Activated naive CD4-positive, alpha-beta T cell treated with anti-CD3 and anti-CD28 coated beads, Interleukin-2, amount 10 ng/mL, durations not matched to agents 7 days and 5 days (primary cell): ENCODE measurements at places on chromosomes 11 and 22.

DNA sequence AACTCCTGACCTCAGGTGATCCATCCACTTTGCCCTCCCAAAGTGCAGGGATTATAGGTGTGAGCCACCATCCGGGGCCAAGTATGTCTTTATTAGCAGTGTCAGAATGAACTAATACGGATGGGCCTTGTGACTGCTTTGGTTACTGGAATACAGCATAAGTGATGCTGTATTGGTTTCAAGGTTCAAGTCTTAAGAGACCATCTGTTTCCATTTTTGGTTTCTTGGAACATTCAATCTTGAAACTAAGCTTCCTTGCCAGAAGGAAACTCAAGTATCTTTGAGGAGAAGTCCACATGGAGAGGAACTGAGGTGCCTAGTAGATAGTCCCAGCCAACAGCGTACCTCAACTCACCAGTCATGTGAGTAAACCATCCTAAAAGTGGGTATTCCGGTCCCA lies 58.8 kb downstream of the APOL3 start:
- no peak for DNase-seq

GRCh38 chr22:41508770-41509170 lies 35.5 kb downstream of the POLR3H start:
- DNase-seq = no peak

- no peak for DNase-seq
These were observed 2.1 kb upstream of the KCNJ4 start for GRCh38 chr22:38456841-38457699.

DNA sequence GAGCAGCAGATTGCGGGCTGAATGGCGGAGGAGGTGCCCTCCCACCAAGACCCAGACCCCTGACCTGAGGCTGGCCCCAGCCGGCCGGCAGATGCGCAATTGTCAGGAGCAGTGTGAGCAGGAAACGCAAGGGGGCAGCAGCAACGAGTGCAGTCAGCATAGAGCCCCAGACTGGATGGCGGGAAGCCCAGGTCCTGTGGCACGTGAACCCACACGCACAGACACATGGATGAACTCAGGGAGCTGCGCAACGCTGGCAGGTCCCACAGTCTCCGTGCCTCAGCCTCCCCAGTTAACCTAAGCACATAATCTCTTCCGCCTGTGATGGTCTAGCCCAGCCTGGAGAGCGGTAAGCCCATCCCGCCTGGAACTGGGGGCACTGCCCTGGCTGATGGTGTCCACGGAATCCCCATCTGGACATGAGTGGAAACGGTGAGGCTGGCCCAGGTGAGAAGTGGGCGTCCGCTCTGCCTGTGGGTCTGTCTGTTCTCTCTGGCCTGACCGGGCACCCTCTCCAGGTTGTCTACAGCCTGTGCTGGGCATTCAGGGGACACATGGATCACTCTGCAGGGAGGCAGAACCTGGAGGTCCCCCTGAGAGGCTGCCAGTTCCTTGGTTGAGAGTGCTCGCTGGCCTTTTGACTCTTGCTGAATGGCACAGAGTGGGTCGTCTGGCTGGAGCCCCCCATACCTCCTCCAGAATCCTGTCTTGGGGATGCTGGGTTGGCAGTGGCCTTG lies 626 bp upstream of the TBX10 start:
- peak; percentile 70 for DNase-seq

GRCh38 chr11:61754534-61755482 lies 2.4 kb downstream of the MYRF start:
- DNase-seq = no peak

DNA sequence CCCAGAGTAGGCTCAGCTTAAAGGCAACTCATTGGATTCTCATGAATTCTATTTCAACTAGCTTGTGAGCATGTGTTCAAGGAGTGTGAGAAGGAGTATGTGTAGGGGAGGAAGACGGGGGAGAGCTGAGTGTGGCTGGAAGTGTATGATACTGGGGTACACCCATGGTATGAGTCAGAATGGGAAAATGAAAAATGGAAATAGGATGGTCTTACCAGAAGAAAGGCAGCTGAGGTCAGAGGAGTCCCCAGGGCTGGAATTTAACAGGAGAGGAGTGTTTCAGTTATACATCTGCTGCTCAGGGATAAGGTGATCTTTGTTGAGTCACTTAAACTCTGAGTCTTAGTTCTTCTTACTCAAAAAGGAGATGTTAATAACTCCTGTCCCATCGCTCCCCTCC lies 6.7 kb upstream of the ADAMTS15 start:
- no peak for DNase-seq

- DNase-seq = no peak
These were observed 340.8 kb downstream of the MN1 start for GRCh38 chr22:27460591-27461347.

- no peak for DNase-seq
These were observed 4.6 kb downstream of the OR4C45 start for GRCh38 chr11:50037251-50037650.

DNA sequence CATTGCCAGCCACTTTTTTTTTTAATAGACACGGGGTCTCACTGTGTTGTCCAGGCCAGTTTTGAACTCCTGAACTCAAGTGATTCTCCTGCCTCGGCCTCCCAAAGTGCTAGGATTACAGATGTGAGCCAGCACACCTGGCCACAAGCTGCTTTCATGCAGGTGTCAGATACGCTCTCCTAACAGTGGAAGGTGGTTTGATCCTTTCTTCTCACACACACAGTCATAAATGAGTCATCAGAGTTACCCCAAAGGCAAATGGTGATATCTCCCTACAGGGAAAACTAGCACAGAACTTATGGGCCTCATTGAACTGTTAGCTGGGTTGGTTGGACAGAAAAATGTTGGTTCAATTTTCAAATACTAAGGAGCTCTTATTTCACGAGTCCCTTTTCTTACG lies 38.2 kb upstream of the UBASH3B start:
- DNase-seq = no peak

DNA sequence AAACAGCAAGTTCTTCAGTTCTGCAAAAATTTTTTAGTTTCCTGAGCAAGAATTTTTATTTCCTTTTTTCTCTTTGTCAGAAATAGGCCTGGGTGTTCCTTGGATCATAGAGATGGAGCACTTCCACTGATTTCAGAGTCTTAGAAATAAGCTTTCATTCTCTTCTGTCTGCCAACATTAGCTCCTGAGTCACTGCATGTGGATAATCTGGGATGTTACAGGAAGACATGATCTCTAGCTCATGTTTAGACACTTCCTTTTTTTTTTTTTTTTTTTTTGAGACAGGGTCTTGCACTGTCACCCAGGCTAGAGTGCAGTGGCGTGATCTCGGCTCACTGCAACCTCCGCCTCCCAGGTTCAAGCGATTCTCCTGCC lies 13.2 kb upstream of the TMEM218 start:
- no peak for DNase-seq

DNA sequence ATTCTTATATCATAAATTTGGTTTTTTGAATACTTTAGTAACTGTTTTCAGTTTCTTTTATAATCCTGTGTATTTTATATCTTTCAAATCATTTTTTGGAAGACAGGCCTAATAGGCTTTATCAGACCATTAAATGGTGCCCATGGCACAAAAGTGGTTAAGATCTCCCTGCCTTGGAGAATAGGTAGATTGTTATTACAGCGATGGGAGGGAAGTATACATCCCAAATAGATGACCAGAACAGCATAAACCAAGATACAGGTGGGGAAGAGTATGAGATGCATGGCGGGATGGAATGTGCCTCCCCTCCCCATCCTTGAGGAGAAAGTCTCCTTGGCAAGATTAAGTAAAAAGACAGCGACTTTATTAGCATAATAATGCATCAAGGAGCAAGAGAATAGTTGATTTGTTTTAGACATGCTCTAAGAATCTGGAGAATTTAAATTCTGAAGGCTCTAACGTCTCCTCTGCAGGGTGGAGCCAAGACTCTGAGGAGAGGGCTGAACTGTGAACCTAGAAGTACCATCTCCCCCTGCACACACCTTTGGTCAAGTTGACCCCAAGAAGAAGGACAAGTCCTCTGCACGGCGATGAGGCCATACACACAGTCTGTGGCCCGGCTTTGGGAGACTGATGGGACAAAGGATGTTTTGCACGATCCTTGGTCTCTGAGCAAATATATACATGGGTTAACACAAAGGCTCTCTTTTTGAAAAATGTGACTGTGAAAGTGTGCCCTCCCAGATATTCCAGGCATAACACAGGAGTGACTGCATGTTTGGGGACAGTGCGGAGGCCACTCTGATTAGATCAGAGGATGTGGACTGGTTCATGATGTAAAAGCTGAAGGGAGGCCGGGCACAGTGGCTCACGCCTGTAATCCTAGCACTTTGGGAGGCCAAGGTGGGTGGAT lies 61.1 kb upstream of the SLC35C1 start:
- DNase-seq = no peak

DNA sequence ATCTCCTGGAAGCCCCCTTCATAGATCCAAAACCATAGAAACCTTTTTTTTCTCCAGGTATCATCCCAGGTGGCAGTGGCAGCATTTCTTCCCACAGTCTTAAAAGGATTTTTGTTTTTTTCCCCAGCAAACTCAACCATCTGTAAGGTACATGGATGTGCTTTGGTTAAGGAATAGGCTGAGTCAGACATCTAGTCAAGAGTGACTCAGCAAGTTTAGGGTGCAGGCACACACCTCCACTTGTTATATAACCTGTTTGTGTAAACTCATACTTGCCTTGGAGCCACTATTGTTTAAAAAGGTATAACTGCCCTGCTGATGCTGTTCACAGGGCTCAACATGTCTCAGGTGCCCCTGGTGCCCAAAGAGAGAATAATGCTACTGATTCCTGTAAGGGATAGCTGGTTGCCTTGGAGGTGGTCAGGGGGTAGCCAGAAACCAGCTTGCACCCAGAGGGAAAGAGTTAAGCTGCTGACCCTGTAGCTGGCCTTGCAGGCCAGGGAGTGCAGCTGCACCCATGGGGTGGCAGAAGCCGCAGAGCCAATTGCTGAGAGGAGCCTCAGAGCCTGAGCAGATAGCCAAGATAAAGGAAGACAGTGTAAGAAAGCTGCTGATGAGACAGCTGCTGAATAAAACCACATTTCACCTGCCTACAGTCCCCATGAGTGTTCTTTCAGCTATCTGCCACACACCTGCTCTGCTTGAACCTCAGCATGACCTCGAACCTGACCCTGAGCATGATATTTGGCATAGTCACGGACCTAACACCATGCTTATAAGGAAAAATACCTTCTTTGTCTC lies 1726.1 kb upstream of the RAG2 start:
- no peak for DNase-seq

GRCh38 chr11:57680552-57680874 lies 12.6 kb downstream of the ZDHHC5 start:
- no peak for DNase-seq

DNA sequence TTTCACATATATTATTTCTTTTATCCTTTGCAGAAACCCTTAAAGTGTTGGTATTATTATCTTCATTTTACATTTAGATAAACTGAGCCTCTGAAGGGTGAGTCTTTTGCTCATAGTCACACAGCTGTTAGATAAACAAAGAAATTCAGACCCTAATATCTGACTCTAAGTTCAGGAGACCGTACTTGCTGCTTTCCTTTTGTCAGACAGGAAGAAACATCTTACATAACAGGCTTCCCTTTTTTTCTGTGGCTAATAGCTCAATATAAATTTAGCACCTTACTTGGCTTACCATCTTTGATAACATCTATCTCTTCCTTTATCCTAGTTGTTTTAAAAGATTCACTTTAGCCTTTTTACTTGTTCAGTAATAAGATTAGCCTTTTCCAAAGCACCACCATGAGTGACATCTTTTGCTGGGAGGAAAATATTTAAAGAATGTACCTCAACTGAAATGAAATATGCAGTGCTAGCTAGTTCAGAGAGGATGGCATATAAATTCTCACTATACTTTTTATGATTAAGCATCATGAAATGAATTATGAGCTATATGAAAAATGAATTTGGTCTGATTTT lies 128.6 kb downstream of the WNT11 start:
- DNase-seq = no peak

DNA sequence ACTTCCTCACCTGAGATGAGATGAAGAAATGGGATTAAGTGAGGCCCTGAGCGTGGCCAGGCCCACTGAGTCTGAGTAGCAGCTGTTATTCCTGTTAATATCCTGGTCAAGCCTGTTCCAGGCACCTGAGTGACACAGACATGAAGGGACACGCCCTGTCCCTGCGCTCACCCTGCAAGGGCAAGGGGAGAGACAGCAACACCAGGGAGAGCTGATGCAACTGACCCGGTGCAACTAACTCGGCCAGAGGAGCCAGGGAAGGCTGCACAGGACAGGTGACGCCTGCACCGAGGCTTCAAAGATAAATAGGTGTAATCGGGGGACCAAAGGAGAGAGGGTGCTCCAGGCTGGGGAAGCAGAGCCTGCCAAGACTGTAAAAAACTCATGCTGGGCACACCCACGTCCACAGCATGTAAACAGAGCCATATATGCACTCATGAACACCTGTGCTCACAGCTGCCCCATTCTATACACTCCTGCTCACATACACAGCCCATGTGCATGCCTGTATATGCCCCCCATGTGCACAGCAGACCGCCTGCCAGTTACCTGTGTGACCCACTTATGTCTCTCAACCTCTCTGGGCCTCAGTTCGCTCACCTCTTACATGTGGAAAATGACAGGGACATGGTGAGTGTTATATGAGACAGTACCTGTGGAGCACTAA lies 22.8 kb upstream of the GCAT start:
- no peak for DNase-seq

GRCh38 chr11:66068154-66068821 lies 1.8 kb upstream of the PACS1 start:
- peak; percentile 84 for DNase-seq

- no peak for DNase-seq
These were observed 59.7 kb upstream of the RASSF10 start for GRCh38 chr11:12949453-12949852.

GRCh38 chr11:122691549-122692150 lies 36.1 kb downstream of the UBASH3B start:
- no peak for DNase-seq

- DNase-seq = no peak
These were observed 117.8 kb downstream of the GGTLC2 start for GRCh38 chr22:22761963-22762772.

DNA sequence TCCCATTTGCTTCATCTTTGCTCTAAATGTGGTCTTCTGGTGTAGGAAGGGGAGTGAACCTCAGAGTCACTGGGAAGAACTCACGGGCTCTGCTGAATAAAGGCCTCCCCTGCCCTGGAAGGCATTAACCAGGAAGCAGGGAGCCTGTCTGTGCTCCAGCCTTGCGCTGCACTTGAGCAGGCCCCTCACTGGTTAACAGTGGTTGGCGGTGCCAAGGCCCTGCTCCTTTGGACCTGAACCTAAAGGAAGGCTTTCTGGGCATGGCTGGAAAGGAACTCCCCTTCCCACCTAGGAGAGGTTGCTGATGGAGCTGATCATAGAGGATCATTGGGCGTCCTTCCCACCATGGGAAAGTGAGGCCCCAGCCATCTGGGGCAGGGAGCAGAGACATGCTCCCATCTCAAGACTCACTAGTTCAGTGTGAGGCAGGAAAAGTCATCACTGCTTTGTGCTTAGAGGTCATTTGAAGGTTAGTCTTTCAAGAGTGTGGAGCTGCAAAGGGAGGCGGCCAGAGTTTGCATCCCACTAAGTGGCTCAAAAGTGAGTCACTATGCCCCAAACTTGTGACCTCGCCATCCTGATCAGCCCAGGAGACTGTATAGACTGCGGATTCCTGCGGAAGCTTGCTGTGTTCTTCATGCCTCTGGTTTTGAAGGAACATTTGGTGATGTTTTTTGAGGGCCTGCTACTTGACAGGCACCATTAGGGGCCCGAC lies 50.4 kb downstream of the DBX1 start:
- DNase-seq = no peak

- no peak for DNase-seq
These were observed 8.2 kb downstream of the ALX4 start for GRCh38 chr11:44301564-44302271.

- DNase-seq = peak; percentile 34
These were observed 2.8 kb upstream of the BSX start for GRCh38 chr11:122984186-122985011.

- no peak for DNase-seq
These were observed 5.8 kb downstream of the CD44 start for GRCh38 chr11:35144806-35145205.

- DNase-seq = peak; percentile 34
These were observed 77.6 kb downstream of the LIF start for GRCh38 chr22:30169002-30169401.
